ENCODE measurements at places on chromosomes 13 and 19.

- peak; percentile 51 for DNase-seq
These were observed 8.4 kb upstream of the COG3 start for GRCh38 chr13:45456196-45456972.

GRCh38 chr13:105410602-105411001 lies 1124.9 kb downstream of the EFNB2 start:
- DNase-seq: peak; percentile 28

DNA sequence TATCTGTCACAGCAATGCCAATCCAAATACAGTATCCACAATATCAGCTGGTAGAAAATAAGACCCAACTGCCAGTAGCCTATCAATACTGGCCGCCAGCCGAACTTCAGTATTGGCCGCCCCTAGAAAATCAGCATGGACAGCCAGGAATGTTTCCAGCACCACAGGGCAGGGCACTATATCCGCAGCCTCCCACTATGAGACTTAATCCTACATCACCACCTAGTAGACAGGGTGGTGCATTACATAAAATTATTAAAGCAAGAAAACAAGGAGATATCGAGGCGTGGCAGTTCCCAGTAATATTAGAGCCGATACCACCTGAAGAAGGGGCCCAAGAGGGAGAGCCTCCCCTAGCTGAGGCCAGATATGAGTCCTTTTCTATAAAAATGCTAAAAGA lies 111.3 kb downstream of the ZNF486 start:
- no peak for DNase-seq

DNA sequence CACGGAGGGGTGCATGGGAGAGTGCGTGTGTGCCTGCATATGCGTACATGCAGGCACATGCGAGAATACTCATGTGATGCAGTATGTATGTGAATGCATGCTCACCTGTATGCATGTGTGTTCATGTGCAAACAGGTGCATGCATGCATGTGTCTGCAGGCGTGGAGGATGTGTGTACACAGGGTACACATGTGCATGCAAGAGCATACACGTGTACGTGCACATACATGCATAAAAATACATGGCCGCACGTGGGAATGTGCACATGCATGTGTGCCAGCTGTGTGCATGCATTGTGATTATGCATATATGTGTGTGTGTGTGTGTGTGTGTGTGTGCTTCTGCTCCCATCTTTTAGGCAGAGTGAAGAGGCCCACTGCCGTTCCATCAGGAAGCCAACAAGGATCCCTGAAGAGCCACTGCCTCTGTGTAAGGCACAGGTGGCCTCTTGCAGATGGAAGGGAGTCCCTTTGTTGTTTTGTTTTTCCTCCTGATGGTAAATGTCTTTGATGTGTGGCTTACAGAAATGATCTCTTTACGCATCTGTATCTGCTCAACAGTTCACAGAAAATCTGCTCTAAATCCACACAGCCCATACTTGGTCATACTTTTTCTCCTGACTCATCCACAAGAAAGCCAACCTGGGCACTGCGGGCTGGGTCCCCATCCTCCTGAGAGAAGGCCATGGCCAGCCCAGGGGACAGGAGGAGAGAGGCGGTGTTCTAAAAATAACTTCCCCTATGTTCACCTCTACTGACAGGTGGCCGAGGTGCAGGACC lies 50.7 kb downstream of the KLF2 start:
- DNase-seq: no peak

DNA sequence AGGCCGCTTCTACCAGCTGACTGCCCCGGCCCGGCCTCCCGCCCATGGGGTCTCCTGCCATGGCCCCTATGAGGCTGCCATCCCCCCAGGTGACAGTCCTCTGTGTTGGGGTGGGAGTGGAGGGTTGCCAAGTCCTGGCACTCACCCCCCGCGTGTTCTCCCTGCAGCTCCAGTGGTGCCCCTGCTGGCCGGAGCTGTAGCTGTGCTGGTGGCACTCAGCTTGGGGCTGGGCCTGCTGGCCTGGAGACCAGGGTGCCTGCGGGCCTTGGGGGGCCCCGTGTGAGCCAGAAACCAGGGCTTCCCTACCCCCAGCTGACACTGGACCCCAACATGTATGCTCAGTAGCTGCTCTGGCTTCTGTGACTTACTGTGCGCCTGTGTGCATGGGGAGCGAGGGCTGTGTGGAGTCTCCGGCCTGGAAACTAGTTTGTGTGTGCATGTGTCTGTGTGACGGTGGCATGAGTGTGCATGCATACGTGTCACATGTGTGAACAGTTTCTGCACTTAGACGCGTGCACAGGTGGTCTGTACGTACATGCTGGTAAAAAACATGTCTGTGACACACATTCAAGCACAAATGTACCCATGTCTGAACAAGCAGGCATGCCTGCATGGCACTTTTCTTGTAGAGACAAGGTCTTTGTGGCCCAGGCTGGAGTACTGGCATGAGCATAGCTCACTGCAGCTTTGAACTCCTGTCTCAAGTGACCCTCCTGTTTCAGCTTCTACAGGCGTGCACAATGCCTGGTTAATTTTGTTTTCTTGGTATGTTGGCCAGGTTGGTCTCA lies 4.9 kb downstream of the ACP4 start:
- DNase-seq: no peak

DNA sequence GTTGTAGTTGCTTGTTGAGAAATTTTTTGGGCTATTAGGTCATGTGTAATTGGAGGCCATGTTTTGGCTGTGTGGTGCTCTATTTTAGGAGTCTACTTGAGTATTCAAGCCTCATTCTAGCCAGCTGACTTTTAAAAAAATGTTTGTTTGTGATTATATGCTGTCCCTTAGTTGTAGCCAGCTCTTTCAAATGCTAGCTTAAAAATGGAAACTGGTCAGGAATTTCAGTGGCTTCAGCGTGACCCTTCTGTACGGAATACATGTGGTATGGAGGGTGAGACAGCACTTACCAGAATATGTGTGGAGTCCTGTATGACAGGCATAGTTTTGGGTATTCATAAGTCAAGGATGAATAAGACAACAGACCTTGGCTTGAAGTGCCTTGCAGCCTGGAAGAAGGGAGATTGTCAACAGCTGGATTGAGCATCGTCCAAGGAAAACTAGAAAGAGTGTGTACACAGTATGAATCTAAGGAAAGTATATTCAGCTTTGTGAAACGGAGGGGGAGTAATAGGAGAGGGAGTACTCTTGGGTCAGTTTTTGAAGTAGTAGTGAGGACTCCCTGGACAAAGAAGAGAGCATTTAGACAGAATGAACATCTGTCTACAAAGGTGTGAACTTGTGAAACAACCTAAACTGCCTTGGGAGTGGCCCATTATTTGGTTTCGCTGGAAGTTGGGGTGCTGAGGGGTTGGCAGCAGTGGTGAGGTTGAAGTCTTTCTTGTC lies 20.0 kb upstream of the WTIP start:
- no peak for DNase-seq

- DNase-seq: no peak
These were observed 66.4 kb downstream of the F2RL3 start for GRCh38 chr19:16955161-16955560.

DNA sequence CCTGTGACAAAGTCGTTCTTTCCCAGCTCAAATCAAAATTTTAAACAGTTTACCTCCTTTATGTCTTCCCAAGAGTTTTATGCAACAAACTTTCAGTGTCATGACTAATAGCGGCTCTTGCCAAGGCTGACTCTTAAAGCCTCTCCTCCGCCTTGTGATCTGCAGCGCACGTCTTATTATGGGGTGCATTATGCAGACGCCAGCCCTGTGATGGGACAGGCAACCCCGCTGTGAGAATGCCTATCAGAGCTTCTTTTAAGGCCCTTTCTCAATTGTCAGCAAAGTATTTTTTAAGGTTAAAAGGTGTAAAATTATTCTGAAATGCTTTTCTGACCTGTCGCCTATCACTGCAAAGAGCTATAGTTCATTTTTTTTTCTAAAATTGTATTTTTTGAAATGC lies 152.8 kb downstream of the SOX1 start:
- no peak for DNase-seq

DNA sequence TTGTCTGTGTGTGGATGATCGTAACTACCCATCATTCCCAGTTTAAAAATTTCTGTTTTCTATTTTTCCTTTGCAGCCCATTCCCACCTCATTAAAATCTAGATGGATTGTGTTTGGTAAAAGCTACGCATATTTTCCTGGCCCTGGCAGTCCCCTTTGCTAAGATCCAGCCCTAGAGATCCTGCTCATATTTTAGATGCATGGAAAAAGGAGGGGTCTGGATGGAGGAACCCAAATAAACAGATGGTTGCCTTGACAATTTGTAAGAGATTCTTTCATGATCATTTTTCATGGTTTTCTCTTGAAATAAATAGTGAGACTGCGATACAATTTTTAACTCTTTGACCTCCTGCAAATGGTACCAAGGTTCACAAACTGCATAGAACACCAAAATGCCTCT lies 174.4 kb downstream of the SLC7A1 start:
- no peak for DNase-seq

GRCh38 chr13:74778946-74779345 lies 644.7 kb upstream of the KLF12 start:
- no peak for DNase-seq

GRCh38 chr19:53906211-53907192 lies 2.6 kb upstream of the CACNG7 start:
- no peak for DNase-seq

DNA sequence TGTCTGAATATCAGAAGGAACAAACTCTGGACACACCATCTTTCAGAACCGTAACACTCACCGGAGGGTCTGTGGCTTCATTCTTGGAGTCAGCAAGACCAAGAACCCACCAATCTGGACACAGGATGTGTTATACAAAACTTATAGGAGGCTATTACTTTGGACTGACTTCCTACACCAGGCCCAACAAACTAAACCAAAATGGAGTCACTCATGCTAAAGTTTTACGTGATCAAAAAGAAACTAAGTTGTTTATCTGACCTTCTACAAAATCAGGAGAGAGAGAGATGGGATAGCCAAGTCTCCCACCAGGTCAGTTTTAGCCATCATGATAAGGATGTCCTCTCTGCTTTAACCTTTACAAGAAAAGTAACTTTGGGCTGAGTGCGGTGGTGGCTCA lies 3.2 kb upstream of the RAB11B start:
- no peak for DNase-seq

DNA sequence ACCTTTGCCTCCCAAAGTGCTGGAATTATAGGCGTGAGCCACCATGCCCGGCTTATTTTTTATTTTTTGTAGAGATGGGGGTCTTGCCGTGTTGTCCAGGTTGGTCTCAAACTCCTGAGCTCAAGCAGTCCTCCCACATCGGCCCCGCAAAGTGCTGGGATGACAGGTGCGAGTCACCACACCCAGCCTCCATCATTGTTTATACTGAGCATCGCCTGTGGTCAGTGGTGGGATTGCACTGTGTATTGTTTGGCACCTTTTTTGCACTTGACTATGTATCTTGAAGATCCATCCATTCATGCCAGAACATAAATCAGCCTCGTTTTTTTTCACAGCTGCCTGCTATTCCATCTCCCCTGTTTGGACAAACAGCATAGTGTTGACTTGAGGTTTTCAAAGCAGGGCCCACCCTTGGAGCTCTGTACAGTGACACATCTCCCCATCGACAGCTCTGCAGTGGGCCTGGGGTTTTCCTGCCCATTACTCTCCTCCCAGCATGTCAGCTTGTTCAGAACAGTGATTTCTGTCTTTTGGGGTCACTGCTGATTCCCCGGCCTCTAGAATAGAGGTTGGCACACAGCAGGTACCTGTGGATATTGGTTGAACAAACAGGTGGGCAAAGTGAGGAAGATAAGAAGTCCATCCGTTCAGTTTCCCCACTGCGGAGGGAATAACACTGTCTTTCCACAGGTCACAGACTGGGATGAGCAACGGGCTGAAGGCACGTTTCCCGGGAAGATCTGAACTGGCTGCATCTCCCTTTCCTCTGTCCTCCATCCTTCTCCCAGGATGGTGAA lies 8.2 kb upstream of the UPK1A start:
- DNase-seq: no peak

DNA sequence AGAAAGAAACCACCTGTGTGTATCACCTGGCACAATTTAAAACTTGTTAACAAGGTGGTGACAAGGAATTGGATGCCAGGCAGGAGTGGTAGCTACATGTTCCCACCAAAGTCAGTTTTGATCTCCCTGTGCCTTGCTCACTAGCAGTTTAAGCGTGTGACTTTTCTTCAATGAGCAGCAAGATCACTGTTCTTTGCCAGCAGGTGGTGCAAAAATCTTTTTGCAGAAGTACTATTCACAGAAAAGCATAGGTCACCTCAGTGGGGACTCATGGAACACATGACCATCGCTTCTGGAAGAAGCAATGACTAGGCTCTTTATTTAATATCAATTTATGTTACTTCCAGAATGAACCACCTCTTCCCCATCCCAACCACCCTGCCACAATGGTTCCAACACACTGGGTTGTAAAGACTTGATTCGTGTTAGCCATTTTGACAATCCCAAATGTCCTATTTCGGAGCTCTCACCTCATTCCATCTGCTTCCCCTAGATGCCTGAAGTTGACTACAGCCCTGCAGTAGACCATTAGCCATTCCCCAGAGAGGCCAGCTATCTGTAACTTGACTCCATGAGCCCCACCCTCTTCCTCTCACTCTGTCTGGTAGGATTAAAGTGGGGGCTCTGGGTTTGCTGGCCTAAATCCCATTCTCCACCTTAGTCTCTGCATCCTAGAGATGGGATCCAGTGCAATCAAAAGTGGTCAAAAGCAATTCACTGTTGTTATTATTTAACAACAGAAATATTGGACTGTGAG lies 59.1 kb upstream of the TNFRSF19 start:
- peak; percentile 58 for DNase-seq

GRCh38 chr19:33114312-33114711 lies 17.6 kb upstream of the WDR88 start:
- DNase-seq: no peak

DNA sequence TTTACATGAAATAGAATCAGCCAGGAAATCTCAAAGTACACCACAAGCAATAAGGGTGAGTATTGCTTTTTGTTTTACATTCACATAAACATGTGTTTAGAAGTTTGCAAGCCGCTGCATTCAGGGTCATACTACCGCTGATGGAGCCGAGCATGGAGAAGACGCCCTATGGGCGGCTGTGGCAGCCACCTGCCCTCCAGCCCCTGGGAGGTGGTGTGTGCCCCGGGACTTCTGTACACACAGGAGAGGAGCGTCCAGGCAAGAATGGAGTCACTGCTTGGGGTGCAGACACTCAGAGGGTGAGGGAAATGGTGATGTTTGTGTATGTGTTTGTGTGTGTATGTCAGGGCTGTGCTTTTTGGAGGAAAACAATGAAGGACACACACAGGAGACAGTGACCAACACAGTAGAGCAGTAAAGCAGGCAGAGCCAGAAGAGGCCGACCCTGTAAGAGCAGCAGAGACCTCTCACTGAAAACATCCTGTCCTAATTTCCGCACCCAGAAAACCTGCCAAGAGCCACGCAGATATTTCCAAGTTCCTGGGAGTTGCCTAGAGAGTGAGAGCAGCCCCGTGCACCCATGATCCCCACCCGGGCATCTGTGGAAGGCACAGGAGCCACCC lies 108.1 kb upstream of the GJB6 start:
- no peak for DNase-seq

GRCh38 chr13:30391956-30392680 lies 30.2 kb upstream of the UBE2L5 start:
- no peak for DNase-seq

GRCh38 chr13:95039415-95039814 lies 261.8 kb downstream of the ABCC4 start:
- DNase-seq: peak; percentile 3

Data from fibroblast of skin of right quadriceps (primary cell).